GM12878 (cell line): ENCODE measurements at places on chromosomes 7 and 10. TPM values are rescaled to one million over a fixed set of nuclear protein-coding genes. Genes with fewer than 3 reads are reported as not detected.

DNA sequence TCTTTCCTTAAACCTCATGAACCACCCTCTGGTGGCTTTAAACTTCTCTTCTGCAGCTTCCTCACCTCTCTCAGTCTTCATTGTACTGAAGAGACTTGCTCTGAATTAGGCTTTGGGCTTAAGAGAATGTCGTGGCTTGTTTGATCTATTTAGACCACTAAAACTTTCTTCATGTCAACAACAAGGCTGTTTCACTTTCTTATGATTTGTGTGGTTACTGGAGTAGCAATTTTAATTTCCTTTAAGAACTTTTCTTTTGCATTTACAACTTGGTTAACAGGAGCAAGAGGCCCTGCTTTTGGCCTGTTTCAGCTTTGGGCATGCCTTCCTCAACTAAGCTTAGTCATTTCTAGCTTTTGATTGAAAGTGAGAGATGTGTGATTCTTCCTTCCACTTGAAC is 38.1 kb upstream of the CDHR3 start:
- peaks cover 6% of the 10 kb centered on the region; the same call in 1 of the 2 replicates for H3K27me3 ChIP-seq
- peak; percentile 44 for DNase-seq
- H3K4me3 ChIP-seq, result no peak overlapping the region
- no peaks in the 10 kb centered on the region for H3K4me1 ChIP-seq

DNA sequence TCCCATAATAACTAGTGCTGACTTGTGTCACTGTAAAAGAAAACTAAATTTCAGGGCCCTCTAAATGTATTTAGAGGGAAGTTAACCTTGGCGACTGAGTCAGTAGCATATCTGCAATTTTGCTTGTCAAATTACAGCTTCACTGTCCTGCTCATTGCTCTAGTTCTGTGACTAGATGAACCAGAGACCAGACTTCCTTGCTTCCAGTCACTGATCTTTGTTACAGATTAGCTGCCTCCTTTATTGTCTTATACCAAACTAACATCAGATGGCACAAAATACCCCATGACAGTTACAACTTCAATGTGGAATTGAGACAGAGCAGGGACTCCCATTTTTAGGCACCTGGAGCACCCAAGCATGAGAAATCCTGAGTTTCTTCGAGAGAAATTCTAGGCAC is 79.9 kb upstream of the POM121L12 start:
- H3K4me1 ChIP-seq, result no peaks in the 10 kb centered on the region
- no peaks in the 10 kb centered on the region for H3K36me3 ChIP-seq
- no peak overlapping the region for H3K27ac ChIP-seq
- no peak for DNase-seq
- H3K4me3 ChIP-seq, result no peak overlapping the region

GRCh38 chr10:101529207-101529606 is 58.9 kb downstream of the POLL start:
- DNase-seq, result no peak
- no peak overlapping the region for H3K27ac ChIP-seq
- no peaks in the 10 kb centered on the region for H3K4me1 ChIP-seq
- H3K36me3 ChIP-seq, result no peaks in the 10 kb centered on the region
- H3K27me3 ChIP-seq, result no peaks in the 10 kb centered on the region

GRCh38 chr7:32539919-32540531 is 44.7 kb downstream of the AVL9 start:
- H3K27ac ChIP-seq, result no peak overlapping the region
- H3K27me3 ChIP-seq, result no peaks in the 10 kb centered on the region
- no peak overlapping the region for H3K4me3 ChIP-seq
- no peak for DNase-seq
- H3K4me1 ChIP-seq, result no peaks in the 10 kb centered on the region

DNA sequence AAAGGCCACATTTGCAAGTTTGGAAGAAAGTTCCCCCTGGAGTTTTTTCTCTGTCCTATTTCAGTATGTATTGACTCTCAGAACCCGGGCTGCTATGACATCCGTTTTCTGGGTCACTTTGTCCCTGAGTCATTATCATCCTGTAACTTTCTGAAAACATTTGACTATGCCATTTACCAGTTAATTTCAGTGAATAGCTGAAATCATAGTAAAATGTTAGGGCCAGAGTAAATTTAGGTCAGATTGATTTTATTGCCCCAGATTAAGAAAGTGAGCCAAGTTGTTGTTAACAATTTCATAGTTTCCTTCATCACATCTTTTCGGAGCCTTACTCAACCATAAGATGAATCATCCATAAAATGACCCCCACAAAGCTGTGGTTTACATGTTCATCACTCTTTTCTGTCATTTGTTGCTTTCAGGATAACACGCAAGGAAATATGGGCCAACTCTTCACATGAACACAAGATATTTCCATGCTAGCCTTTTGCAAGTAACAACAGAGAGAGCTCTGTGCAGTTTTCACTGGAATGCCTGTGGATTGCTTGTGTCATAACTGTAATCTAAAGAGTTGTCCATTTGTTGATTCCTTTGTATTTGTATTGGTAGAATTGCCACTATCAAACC is 3.9 kb upstream of the MACC1 start:
- peak overlapping the region; percentile 98 for H3K27ac ChIP-seq
- no peaks in the 10 kb centered on the region for H3K27me3 ChIP-seq
- H3K4me3 ChIP-seq, result peak overlapping the region; percentile 19; the same call in 1 of the 2 replicates
- DNase-seq, result no peak

- DNase-seq, result no peak
- H3K4me3 ChIP-seq, result no peak overlapping the region
- H3K27ac ChIP-seq, result no peak overlapping the region
- no peaks in the 10 kb centered on the region for H3K4me1 ChIP-seq
- H3K36me3 ChIP-seq, result no peaks in the 10 kb centered on the region
These were observed 97.2 kb upstream of the SEMA3A start for GRCh38 chr7:84291756-84292155.

- no peak overlapping the region for H3K27ac ChIP-seq
- H3K36me3 ChIP-seq, result no peaks in the 10 kb centered on the region
- no peak overlapping the region for H3K4me3 ChIP-seq
These were observed 201.1 kb downstream of the BAMBI start for GRCh38 chr10:28878236-28878970.

DNA sequence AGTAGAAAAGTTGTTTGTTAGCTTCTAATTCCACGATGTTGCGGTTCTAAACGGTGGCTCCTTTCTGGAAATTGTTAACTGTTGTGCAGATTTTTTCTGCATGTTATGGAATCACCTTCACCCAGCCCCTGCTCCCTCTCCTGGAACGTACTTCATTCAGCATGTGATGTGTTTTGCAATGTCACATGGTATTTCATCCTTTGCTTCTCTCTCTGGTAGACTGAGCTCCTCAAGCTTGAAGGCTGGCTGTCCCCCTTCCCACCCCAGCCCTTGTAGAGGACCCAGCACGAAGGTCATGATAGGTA is 4.4 kb downstream of the PPP2R2D start:
- DNase-seq, result no peak
- no peaks in the 10 kb centered on the region for H3K27me3 ChIP-seq
- peaks cover 23% of the 10 kb centered on the region for H3K4me1 ChIP-seq

Gene CCL26
- not detected in 2 replicates for polyA plus RNA-seq

Gene EEPD1
- 2.1 and 2.8 TPM in 2 replicates for polyA plus RNA-seq

Gene ZFAND2A
- 23.1 and 23.3 TPM in 2 replicates for polyA plus RNA-seq

Gene HGF
- polyA plus RNA-seq, result 0.34 and 0.80 TPM in 2 replicates
